ENCODE measurements at places on chromosomes 2 and 18. TPM values are rescaled to one million over a fixed set of nuclear protein-coding genes. Genes with fewer than 3 reads are reported as not detected.
A peak's percentile ranks its signal among the peaks of the same experiment; 100 is the strongest.

The ZBTB7C gene
- 1.5 TPM for total RNA-seq

The LDLRAD4 gene
- 12.8 TPM for total RNA-seq

The CIB4 gene
- not detected for total RNA-seq

DNA sequence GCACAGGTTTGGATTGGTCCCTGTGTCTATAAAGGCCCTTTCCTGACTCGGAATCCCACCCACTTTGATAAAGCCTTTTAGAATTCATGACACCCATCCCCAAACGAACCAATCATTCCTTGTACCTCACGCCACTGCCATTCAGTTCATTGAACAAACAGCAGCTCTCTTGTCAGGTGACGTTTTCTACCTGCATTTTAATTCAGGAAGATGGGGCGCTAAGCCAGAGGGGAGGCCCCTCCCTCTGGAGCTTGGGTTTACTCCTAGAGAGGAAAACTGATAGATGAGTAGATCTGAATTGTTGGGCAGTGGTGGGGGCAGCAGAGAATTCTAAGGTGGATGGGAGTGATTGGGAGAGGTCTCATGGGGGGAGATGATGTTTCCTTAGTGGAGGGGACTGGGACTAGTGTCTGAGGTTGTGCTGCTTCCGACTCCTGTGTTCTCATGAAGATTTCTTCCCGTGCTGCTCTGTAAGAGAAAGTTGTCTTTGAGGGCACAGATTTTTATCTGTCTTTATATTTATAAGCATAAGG is 9.6 kb downstream of the RRM2 start:
- no peak for DNase-seq

DNA sequence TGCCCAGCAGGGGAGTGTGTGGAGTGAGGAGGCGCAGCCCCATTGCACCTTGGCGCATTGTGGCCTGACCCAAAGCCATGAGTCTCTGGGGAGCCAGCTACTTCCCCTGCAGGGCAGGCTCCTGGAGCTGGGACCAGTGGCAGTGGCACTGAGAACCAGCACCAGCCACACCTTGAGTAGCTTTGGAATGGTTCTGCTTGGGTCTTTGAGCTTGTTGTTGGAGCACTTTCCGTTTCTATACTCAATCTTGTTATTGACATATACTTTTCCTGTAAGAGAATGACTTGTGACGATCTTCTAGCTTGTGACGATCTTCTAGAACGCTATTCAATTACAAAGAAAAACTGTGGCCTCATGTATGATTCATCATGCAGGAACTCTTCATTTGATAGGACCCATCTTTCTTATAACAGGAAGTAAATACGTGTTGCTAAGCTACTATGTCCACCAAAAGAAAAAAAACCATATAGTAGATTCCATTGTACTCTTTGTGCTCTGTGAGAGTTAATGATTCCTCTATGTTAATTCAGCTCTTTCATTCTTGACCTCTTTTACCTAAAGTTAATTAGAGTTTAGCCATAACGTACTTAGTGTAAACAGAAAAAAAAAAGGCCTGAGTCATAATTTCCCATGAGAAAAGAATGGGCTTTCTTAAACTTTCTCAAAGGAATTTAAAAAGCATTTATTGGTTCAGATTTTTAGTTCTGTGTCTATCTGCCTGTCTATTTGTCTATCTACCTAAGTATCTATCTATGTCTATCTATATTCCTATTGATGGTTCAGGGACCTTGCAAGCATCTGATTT is 113.1 kb downstream of the GATA6 start:
- no peak for DNase-seq

DNA sequence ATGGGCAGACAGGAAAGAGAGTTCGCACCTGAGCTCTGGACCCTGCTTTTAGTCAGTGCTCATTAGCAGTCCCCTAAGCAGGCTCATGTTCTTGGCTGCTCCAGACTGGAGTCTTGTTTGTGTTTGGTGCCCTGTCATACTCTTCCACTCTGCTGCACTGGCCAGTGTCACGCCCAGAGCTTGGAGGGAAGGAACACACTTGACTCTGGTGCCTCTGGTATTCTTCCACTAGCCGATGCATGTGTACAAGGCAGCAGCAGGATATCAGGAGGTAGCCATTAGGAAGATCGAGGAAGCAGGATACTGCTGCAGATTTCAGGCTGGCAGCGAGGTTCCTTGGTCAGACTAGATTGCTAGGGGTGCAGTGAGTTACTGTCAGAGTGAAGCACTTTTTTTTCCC is 81.4 kb upstream of the B3GNT2 start:
- no peak for DNase-seq

- DNase-seq, result peak; percentile 70
Measured at GRCh38 chr2:144516981-144517865, 2.7 kb downstream of the ZEB2 start.

- DNase-seq, result no peak
Measured at GRCh38 chr2:36711741-36712314, 15.3 kb downstream of the VIT start.

DNA sequence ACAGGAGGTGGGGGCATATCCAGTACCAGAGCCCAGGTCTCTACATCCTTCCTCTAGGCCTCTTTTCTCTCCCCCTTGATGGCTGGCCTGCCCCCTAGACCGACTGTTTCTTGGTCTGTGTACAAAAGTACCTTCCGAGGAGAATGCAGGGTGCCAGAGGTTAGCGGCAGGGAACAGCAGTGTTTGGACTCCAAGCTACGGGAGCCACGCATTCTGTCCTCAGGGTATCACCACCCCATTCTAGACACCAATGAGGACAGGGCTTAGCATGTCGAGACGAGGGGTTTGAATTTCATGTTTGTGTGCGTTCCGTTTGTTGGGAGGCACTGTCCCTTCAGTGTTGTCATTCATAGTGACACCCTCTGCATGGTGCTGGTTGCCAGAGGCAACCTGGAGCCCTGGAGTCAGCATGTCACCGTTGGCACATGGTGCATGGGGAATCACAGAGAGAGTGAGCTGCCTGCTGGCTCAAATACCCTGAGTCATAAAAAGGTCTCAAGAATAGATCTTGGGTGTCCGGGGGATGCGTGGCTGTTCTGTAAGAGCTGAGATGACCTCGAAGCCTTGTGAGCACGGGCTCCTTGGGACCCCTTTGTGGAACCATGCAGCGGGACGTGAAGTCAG is 57.2 kb upstream of the LDLRAD4 start:
- no peak for DNase-seq

DNA sequence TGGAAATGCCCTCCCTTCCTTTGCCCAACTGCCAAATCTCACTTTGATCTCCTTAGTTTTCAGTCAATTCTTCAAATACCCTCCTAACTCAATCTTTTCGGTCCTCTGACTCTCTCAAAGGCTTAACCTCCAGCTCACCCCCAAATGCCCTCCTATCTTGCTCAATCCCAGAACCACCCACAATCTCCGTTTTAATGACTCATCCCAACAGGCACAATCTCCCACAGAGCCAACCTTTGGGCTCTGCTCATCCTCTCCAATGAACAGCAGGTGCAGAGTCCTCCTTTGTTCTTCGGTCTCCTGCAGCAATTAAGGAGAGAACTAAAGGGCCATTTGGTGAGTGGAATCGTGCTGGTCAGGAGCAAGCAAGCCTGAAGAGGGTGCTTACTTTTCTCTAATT is 366.1 kb upstream of the CRIM1 start:
- DNase-seq, result no peak

GRCh38 chr2:26008851-26009566 is 24.9 kb upstream of the RAB10 start:
- DNase-seq, result peak; percentile 65

- peak; percentile 86 for DNase-seq
Measured at GRCh38 chr18:35458677-35459441, 38.9 kb downstream of the INO80C start.
